CD4-positive, alpha-beta T cell treated with Interleukin-6 at 100 ng/mL for 8 hours (primary cell): ENCODE measurements at places on chromosomes 6 and 20.

GRCh38 chr6:114276783-114277182 lies 66.0 kb downstream of the HS3ST5 start:
- DNase-seq = no peak

DNA sequence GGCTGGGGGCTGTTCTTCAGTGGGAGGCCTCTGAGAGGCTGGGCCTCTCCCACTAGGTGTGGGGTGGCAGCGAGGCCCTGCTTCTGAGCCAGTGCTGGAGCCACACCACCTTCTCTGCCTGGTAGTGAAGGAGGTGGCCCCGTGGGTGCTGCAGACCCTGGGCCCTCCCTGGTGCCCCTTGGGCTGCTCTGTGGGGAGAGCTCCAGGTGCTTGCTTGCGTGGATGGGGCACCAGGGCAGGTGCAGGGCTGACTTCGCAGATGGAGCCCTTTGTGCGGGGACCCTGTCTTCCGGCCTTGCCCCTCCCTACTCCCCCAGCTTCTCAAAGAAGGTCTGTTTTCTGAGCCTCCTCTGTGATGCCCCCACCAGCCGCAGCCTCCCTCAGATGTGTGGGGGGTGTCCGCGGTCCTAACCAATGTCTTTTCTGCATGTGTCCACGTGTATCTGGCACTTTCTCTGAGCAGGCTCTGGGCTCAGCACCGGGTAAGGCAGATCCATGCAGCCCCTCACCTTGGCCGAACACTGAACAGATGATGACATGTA lies 17.2 kb upstream of the MYT1 start:
- DNase-seq = no peak

DNA sequence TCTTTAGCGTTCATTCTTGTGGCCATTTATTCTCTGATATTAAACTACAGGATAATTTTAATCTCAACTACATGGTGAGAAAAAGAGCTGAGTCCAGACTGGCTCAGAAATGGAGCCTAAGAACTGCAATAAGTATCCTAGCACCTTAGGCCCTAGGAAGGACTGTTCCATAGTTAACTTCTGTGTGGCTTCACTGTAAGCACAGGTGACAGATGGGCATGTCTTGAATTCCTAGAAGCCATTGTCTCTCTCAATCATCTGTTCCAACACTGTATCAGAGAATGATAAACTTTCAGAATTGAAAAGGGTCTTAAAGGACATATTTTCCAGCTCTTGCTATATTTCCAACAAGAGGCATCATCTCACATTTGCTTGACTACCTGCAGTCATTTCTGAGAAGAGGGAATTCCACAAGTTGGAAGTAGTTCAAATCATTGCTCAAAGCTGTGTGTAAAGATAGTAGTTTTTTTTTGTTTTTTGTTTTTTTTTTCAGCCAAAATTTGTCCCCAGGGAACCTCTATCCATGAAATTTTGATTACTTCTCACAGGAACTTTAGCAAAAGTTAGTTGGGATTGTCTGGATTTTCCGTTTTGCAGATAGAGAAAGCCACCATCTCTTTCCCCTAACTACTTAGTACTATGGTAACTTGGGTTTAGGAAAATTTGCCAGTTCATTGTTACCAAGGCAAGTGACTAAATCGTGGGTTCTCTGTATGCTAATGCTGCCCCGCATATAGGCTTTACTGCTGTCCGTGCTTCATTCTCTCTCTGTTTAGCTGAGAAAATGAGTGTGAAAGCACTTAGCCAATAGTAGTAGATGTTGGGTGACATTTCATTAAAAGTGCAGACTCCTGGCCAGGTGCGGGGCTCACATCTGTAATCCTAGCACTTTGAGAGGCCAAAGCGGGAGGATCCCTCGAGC lies 47.2 kb downstream of the KCNS1 start:
- DNase-seq = no peak

GRCh38 chr6:33628401-33628964 lies 7.4 kb downstream of the ITPR3 start:
- no peak for DNase-seq

DNA sequence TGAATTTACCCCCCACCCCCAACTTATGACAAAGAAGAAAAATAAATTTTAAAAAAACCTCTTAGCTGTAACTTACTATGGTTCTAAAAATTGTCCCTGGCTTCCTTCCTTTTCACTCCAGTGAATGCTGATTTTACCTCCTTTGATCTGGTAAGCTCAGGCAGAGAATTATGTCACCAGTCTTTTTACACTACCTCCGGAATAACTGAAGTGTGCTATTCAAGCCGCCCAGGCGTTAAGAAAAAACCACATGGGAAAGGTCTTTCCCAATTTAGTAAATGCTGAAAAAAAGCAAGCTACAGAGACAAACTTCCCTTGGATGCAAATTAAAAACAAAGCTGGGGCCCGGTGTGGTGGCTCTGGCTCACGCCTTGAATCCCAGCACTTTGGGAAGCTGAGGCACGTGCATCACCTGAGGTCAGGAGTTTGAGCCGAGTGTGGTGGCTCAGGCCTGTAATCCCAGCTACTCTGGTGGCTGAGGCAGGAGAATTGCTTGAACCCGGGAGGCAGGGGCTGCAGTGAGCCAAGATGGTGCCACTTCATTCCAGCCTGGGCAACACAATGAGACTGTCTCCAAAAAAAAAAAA lies 12.4 kb downstream of the SNX5 start:
- no peak for DNase-seq

GRCh38 chr6:16548121-16548520 lies 213.1 kb downstream of the ATXN1 start:
- DNase-seq = no peak

DNA sequence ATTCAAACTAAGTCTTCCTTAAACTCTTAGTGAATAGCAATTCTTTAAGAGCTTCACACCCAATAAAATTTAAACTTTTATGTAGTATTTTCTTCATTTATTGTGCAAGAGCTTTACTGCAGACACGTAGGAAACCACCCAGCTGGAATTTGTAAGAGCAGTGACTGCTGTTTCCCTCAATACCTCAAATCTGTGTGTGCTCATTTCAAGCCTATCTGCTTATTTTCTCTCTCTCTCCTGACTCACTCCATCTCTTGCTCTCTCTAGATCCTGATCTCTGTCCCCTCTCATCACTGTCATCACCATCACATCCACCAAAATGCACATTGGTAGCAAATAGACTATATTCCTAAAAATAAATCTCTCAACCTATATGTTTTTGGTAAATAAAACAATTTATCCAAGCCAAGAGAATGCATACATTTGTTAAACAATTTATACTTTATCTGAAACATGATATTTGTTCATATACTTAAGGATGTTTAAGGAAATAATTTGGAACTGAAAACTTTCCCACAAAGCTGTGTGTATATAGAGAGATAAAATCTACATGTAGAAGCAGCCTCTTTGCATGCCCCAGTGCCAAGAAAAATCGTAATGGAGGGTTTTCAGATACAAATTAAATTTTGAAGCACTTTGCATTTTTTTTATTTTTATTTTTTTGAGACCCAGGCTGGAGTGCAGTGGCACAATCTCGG lies 273.0 kb downstream of the TFAP2A start:
- no peak for DNase-seq

- DNase-seq = no peak
These were observed 336.6 kb downstream of the QKI start for GRCh38 chr6:163751032-163751525.

GRCh38 chr6:116529466-116530290 lies 15.8 kb downstream of the TRAPPC3L start:
- no peak for DNase-seq

GRCh38 chr6:116329156-116329555 lies 41.6 kb upstream of the DSE start:
- no peak for DNase-seq
